ENCODE measurements at places on chromosomes 11 and 22.
A peak's percentile ranks its signal among the peaks of the same experiment; 100 is the strongest.

DNA sequence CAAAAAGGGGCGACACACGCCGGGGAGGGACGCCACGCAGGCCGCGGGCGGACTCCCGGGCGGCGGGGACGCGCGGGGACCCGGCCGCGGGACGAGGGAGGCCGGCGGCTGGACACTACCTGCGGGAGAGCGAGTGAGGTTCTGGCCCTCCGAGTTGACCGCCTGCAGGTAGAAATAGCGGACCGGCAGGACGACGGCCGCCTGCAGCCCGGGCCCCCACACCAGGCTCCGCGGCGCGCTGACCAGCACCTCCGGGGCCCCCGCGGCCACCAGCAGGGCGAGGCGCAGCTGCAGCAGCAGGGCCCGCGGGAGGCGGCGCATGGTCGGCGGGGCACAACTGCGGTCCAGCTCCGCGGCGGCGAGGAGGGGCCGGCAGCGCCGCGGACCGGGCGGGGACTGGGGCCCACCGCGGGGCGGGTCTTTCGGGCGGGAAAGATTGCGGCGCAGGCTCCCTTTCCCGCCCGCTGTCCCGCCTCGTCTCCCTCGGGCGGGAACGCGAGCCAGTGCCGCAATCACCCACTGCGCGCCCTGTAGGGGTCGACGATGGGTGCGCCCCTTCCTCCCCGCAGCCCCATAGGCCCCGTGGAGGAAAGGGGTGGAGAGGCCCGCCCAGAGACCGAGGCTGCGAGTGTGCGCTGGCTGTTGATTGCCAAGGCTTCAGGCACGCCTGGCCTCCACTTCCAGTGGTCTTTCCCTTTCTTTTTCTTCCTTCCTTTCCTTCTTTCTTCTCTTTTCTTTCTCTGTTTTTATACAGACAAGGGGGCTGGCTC, at the start of gene POGLUT3:
Gene POGLUT3, minus strand, starts transcription at position 339 of the 770 bp plus-strand sequence. Its CDS starts 18 bp downstream, at position 321.
- DNase-seq, result peak; percentile 31

GRCh38 chr11:3686751-3687150, 15.6 kb upstream of the CHRNA10 start:
- DNase-seq, result no peak

DNA sequence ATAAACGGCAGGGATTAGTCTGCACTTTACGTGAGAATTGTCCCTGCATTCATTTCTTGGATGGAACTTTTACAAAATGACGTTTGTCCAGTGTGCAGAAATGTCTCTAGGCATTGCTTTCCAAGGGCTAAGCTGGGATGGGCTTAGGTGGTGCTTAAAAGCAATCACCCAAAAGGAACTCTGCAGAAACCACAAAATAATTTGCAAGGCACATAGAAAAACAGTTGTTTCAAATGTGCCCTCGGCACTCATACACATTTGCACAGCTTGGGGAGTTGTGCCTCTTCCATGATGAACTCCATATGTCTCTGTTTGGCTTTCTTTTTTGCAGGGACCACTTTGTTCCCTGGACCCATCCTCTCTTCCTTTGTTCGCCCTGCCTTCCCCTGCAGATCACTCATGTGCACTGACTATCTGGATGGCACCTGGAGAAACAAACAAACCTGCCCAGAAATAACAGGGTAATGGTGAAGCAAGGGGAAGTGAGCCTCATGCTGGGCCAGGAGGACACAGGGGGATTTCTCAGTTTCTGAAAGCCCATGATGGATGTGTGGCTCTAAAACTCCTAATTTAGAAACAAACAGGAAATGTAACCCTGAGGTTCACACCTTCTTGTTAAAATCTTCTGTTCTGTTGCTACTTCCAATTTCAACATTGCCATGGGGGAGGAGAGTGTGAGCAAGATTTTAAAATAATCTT, 150.2 kb downstream of the SNX19 start:
- DNase-seq, result no peak

DNA sequence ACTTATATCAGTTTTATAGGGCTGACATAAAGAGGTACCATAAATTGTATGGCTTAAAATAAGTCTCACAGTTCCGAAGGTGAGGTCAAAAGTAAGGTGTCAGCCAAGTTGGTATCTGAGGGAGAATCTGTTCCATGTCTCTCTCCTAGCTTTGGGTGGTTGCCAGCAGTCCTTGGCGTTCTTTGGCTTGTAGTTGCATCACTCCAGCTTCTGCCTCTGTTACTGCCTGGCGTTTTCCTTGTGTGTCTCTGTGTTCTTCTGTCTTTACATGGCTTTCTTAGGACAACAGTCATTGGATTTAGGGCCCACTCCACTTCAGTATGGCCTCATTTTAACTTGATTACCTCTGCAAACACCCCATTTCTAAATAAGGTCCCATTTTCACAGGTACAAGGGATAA, 16.7 kb downstream of the MMP7 start:
- no peak for DNase-seq

- DNase-seq, result no peak
Measured at GRCh38 chr11:74687237-74688023, 43.8 kb downstream of the CHRDL2 start.

GRCh38 chr11:1694064-1694845, 2.7 kb upstream of the KRTAP5-6 start:
- peak; percentile 77 for DNase-seq

GRCh38 chr22:33658775-33659174, 261.5 kb downstream of the LARGE1 start:
- no peak for DNase-seq

GRCh38 chr11:63015521-63016215, at the start of gene SLC22A8:
Gene SLC22A8 (minus strand): TSS chr11:63015841. CDS start chr11:63014958, 883 bp downstream.
- DNase-seq, result no peak

- DNase-seq, result no peak
Measured at GRCh38 chr22:42758931-42759629, 38.4 kb upstream of the A4GALT start.

GRCh38 chr11:70525466-70525865, 127.1 kb downstream of the CTTN start:
- DNase-seq, result no peak

- DNase-seq, result no peak
Measured at GRCh38 chr22:47987885-47988515, 1225.5 kb downstream of the TBC1D22A start.

Data from T-helper 9 cell (primary cell).